ENCODE measurements at places on chromosomes 1 and 21. TPM values are rescaled to one million over a fixed set of nuclear protein-coding genes. Genes with fewer than 3 reads are reported as not detected.

Gene PRELP
- total RNA-seq = not detected

Gene C1QA
- total RNA-seq = not detected

Gene PGBD5
- total RNA-seq = 0.42 TPM

Gene BRDT
- not detected for total RNA-seq

Gene ARHGAP30
- total RNA-seq = not detected

Gene RUNX3
- 6.8 TPM for total RNA-seq

Gene CYP4A11
- total RNA-seq = not detected

Gene SLC25A34
- not detected for total RNA-seq

Gene TSSK3
- not detected for total RNA-seq

Gene CASQ2
- total RNA-seq = not detected

Gene PDZK1
- total RNA-seq = 1.2 TPM

Gene LAX1
- total RNA-seq = not detected

Gene NBPF10
- total RNA-seq = 0.78 TPM

Gene CLCA4
- not detected for total RNA-seq

Gene TCP10L
- 1.1 TPM for total RNA-seq

Gene PLA2G5
- total RNA-seq = not detected

Gene LEFTY1
- 0.50 TPM for total RNA-seq

Gene A3GALT2
- total RNA-seq = not detected

Gene AVPR1B
- not detected for total RNA-seq

Gene TOMM20
- total RNA-seq = 114 TPM

Measured in A549 treated with GW870086 at 1 μM for 4 hours (cell line).